Stimulated activated CD4-positive, alpha-beta T cell treated with anti-CD3 and anti-CD28 coated beads, Interleukin-12 subunit alpha, Interleukin-12 subunit beta, amount 100 ng/mL, for 4 hours (primary cell): ENCODE measurements at places on chromosomes 11 and 22.

DNA sequence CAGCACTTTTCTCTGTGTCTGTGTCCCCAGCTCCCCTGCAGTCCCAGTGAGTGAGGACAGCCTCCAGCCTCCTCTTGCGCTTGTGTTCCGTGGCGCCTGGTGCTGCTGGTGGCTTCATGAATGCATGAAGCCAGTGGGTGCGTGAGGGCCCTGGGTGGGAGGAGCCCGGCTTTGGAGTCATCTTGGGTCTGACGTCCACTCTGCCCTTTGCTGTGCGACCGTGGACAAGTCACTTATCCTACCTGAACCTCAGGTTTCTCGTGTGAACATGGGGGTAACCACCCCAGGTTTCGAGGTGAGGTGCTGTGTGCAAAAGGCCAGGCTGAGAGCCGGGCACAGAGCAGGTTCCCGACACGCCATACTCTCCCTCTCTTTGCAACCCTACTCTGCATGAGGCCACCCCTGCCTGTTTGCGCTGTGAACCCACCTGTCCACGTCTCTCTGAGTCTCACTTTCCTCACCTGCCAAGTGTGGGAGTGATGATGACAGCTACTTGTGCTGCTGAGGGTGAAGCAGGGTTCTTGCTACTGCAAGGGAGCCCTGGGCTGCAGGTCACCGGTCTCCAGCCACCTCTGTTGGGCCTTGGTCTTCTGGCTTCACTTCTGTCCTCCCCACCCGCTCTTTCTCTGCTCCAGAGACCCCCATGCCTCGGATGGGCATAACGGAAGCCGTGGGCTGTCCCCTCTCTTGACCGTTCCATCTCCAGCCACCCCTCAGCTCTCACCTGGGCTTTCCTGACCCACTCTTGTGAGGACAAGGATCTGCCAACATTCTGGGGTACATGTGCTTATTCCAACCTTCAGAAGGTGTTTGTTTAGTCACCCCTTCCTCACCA, 537.6 kb downstream of the TBC1D22A start:
- DNase-seq, result no peak

DNA sequence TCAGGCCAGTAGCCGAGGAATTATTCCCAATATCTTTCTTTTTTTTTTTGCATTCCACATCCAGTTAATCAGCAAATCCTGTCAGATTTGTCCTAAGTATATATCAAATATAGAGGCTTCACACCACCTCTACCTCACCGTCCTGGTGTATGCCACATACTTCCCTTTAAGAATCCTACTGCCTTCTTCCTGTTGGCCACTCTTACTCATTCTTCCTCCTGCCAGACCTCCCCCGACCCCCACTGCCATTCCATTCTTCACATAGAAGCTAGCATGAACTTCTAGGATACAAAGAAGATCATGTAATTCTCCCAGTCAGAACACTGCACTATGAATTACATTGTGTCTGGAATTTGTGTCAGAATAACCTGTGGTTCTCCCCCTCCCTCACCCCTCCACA, 89.5 kb downstream of the TRIM44 start:
- DNase-seq, result no peak

DNA sequence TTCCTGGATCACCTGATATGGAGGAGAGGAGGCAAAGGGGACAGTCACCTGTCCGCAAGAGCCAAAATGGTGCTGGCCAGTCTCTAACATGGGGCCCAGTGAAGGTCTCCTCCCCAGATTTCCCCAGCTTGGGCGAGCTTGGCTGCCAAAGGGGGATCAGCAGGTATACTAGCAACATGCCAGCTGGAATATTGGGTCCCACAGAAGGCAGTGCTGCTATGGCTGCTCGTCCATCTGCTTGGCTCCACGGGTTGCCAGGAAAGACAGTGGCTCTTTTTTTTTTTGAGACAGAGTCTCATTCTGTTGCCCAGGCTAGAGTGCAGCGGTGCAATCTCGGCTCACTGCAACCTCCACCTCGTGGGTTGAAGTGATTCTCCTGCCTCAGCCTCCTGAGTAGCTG, 12.7 kb upstream of the KAT5 start:
- DNase-seq, result no peak

DNA sequence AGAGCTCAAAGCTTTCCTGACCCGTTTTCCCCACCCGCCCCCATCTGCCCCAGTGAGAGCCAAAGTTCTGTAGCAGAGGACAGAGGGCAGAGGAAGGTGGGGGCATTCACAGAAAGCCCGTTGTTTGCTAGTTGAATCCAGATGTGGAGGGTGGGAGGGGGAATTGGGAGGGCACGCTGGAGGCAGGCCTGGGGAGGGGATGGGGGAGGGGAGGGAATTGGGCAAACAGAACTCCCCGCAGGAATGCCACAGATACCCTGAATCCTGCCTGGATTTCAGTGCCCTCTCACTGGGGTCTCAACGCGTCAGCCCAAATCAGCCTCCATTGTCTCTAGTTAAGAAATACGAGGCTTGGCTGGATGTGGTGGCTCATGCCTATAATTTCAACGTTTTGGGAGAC, 12.9 kb upstream of the OAF start:
- DNase-seq, result no peak

DNA sequence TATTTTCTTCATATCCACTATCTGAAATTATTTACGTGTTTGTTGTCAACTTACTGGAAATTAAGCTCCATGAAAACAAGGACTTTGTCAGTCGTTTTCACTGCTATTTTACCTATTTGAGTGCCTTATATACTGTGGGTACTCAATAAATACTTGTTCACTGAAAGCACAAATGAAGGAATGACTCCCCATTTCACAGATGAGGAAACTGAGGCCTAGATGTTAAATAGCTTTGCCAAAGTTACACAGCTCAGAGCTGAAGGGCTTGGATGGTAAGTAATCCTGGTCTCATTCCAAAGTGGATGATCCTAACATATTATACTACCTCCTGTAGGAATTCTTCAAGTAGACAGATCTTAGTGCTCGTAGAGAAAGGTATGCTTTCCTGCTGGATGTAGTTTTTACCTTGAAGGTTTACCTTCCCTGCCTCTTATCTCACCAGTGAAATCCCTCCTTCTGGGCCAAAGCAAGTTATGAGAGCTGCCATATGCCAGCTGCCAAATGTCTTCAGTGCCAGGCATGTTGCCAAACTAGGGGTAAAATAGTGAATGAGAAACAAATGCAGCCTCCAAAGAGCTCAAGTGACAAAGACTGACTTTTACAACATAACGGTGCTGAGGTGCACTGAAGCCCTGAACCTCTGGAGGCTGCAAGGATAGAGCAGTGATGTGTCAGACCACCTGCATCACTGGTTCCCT, 129.7 kb downstream of the TRIM44 start:
- DNase-seq, result no peak

GRCh38 chr11:113613619-113614018, 92.5 kb downstream of the TMPRSS5 start:
- no peak for DNase-seq

GRCh38 chr22:48889887-48890692, 937.6 kb downstream of the BRD1 start:
- DNase-seq, result no peak

DNA sequence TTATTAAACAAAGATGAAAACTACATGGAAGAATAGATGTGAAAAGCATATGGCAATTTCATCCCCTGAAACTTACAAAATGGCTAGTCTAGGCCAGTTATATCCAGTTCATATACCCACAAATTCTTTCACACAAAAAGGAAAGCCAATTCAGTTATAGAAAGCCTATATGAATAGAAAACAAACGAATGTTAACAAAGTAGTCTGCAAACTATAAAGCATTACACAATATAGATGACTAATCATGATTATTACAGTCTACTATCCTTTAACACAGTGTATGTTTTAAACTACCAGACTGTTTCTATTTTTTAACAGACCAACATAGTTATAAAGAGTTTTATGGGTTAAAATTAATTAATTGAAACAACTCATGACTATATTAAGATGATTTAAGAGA, 12.1 kb downstream of the DCUN1D5 start:
- no peak for DNase-seq

DNA sequence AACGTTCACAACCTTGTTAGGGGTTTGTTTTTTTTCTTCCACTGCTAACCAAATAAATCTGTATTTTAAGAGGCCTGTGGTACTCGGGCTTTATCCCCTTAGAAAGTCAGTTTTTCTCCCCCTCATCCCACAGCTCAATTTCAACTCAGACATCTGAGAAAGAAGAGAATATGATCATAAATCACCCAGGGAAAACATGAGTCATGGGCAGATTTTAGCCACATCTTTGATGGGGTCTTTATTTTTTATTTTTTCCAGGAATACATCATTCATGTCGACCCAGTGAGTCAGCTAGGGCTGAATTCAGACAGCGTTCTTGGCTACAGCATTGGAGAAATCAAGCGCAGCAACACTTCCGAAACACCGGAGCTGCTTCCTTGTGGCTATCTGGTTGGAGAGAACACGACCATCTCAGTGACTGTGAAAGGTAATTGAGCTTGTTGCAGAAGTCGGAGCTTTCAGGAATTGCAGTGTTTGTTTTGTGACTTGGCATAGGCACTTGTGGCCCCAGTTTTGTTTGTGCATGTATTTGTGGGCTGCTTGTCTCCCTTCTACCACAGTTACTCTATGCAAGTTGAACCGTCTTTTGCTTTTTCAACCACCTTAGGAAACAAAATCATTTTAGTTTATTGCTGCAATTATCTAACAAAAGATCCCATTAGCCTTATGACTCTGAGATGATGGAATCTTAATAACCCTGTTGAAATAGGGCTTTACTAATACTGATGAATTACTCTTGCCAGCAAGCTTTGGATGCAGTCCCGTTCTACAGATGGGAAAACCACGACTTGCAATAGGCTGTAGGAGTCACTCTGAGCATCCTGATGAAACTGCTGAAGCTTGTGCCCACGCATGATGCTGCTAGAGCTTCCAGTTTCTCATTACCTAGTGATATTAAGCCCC, 62.7 kb downstream of the DBX1 start:
- no peak for DNase-seq

DNA sequence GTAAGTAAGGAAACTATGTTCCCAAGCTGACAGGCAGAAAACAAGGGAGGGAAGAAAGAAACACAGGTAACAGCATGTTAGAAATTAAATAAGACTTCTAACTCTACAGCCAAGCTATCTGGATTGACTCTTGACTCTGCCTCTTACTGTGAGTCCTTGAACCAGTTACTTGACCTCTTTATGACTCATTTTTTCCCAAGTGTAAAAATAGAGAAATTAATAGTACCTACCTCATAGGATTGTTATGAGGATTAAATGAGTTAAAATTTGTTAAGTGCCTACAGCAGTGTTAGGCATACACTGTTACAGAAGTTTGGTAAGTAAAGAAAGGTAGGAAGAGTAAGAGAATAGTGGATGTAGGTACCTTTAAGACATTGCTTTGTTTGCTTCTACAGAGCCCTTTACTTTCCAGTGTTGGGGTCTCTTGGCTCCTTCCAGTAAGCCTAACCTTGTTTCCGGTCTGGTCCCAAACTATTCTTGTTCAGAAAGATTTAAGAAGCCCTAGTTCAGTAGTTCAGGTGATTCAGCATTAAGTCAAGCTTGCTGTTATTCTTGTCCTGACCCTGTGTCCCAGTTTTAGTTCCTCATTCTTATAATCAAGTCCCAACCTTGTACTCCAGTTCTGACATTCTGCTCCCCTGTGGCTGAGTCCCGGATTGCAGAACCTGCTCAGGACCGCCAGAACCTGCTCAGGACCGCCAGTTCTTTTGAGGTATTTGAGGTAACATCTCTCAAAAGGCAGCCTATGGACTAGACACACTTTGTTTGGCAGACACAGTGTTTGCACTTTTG, 963.4 kb upstream of the CCDC90B start:
- DNase-seq, result no peak

GRCh38 chr11:7467652-7468051, 17.7 kb upstream of the OLFML1 start:
- DNase-seq, result no peak

DNA sequence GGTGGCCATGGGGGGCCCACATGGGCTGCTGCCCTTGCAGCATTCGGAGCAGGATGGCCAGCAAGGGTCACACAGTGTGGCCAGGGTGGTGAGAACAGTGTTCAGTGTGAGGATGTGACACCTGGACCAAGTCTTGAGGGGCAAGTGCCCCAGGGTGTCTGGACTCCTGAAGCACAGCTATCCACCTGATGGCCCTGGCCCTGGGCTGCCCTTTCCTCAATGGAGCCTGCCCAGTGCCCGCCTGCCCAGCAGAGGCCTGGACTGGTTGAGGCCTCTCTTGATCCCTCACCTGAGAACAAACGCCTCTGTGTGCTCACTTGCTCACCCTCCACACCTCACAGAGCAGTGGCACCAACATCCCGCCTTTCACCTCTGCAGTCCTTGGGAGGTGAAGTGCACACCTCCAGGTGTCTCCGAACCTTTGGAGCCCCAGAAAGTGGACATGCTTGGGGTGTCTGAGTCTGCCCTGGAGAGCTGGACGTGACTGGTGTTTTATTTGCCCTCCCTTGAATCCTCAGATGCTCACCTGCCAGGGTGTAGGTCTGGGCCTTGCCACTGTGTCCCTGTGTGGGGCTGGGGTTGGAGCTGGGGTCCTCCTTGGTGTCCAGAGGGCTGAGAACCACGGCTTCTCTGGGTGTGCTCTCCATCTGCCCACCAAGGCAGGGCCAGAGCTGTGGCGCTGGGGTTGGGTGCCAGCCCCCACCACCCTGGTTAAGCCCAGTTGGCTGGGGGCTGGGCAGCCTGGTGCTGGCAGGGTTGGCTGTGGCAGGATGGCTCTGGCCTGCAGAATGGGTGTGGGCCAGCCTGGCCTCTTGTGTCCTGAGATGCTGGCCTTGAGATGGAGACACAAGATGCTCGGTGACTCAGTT, 3.8 kb upstream of the MUC2 start:
- no peak for DNase-seq

DNA sequence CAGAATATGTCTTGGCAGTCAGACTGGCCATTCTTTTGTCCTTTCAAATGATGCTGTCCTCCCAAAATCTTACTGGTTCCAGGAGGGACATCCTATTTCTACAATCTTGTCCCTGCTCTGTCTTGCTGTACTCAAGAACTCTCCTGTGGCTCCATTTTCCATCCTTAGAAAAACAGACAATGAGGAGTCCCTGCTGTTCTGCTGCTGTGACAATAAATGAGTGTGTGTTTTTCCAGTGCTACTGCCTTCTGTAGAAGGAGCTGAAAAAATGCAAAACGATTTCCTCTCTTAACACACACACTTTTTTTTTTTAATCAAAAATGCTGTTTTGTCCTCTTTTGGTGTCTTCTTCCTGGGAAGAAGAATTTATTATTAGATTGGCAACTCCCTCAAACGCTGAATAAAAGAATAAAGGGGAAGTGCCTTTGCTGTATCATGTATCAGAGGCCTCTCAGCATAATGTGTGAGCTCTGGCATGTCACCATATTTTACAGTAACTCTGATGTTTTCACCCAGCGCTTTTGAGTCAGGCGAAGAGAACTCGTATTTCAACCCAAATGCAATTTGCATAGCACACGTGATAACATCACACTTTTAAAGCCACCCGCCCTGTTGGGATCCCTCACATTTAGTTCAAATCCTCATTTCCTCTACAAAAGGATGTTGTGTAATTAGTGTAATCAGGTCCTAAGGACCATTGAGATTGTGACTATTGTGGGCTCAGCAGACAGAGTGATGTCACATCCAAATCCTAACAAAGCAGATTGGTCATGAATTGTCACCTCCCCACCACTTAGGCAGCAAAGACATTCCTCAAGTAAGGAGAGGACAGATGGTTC, 496.0 kb upstream of the LARGE1 start:
- no peak for DNase-seq

GRCh38 chr22:36692280-36692679, 11.3 kb downstream of the CACNG2 start:
- DNase-seq, result no peak
